ENCODE measurements at places on chromosomes 5 and 9. TPM values are rescaled to one million over a fixed set of nuclear protein-coding genes. Genes with fewer than 3 reads are reported as not detected.

GRCh38 chr5:93311881-93312280, 269.1 kb downstream of the NR2F1-AS1 start:
- DNase-seq, result no peak

GRCh38 chr9:9874270-9874669, 738.5 kb downstream of the PTPRD start:
- DNase-seq, result no peak

GRCh38 chr5:96220610-96221390, 212.2 kb downstream of the PCSK1 start:
- no peak for DNase-seq

DNA sequence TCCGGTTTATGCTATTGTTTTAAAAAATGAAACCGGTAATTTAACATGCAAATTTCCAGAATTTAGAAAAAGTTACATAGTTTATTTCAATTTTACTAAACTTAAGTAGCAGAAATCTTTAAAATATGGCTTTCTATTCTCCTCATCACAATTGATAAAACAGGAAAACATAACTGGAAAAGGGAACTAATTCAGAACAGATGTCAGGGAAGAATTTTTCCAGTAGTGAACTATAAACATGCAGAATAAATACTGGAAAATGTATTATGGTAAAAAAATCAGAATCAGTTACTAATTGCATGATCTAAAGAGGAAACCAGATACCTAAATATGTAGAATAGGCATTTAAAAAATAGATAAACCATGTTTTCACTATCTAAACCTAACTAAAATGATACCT, 7.3 kb upstream of the NR4A3 start:
- DNase-seq, result no peak

- no peak for DNase-seq
Measured at GRCh38 chr5:143036146-143036927, 266.2 kb downstream of the ARHGAP26 start.

- no peak for DNase-seq
Measured at GRCh38 chr9:108537756-108538155, 318.0 kb downstream of the ACTL7B start.

DNA sequence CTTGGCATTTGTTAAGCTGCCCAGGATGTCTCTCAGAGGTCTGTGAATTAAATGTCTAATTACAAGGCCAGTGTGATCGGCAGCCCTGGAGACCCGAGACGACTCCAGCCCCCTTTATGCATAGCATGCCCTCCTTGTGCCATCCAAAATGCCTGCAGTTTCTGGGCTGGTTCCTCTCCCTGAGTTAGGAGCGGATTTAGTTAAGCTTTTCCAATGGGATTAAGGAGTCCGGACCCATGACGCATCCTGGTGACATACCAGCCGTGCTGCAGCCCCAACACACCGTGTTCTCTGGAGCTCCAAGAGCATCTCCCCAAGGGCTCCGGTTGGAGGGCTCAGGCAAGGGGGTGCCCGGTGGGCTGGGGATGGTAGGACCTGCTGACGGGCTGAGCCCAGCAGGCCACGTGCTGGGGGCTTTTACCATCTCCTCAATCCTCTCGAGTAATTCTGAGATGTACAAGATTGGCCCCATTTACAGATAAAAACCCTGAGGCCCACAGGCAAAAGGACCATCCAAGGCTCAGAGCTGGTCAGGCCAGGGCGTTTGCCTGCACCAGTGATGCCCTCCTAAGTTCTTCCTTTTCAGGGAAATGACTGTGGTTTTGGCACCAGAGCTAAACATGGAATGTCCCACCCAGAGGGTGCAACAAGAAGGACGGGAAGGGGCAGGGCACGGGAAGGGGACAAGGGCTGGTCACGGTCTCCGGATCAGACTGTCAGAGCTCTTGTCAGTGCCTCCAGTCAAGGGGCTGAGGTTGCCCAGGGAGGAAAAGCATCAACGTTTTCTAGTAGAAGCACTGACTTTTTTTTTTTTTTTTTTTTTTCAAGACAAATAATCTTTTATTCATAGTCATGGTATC, 82.6 kb upstream of the PHYKPL start:
- no peak for DNase-seq

GRCh38 chr9:20630241-20630943, 8.1 kb upstream of the MLLT3 start:
- DNase-seq, result no peak

GRCh38 chr9:88533951-88534455, 975 bp upstream of the NXNL2 start:
- no peak for DNase-seq

- no peak for DNase-seq
Measured at GRCh38 chr5:155091768-155092717, 78.5 kb downstream of the KIF4B start.

GRCh38 chr9:110923601-110924000, 114.7 kb downstream of the LPAR1 start:
- no peak for DNase-seq

DNA sequence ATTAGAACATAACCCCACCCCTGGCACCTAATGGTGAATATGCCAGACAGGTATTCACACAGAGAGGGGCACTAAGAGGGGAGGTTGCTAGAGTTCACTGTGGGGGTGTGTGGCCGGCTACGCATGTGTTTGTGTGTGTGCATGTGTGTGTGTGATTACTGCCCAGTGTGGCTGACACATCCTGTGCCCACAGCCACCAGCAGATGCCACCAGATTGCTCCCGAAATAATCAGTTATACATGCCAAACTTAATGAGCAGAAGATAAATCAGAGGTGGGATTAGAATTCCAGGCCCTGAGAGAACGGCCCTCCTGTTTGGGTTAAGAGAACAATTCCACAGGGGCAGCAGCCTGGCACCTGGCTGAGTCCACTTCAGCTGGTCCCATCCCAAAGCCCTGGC, 91.8 kb upstream of the TBCA start:
- DNase-seq, result no peak

DNA sequence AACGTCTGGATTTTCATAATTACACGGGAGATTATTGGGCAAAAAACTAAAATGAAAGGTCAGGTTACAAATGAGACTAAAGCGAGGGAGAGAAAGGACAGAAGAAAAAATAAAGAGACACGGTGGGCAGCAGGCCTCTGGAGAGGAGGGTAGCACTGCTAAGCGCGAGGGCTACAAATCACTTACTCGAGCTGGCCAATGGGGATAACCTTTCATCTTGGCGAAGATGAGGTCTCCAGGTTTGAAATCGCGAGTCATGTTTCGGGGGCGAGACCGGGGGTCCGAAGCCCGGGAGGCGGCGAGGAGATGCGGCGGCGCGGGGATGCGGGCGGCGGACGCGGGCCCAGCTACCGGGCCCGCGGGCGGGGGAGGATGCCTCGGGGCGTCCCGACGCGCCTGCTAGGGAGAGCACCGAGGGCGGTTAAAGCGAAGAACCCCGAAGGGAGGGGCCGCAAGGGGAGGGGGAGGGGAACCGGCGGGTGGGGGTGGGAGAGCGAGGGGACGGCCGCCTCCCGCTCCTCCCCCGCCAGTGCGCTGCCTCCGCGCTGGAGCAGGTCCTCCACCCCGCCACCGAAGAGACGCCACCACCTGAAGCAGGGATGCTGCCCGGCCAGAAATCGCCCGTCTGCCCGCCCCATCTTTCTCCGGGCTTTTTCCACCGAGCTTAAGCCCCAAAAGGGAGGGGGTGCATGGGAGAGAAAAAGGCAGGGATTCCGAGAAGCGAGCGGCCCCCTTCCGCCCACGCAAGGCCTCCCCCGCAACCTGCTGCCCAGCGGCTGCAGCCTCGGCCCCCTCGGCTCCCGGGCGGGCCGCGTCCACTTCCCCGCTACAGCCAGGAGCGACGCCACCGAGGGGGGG, 610 bp downstream of the PSIP1 start:
- DNase-seq, result no peak

DNA sequence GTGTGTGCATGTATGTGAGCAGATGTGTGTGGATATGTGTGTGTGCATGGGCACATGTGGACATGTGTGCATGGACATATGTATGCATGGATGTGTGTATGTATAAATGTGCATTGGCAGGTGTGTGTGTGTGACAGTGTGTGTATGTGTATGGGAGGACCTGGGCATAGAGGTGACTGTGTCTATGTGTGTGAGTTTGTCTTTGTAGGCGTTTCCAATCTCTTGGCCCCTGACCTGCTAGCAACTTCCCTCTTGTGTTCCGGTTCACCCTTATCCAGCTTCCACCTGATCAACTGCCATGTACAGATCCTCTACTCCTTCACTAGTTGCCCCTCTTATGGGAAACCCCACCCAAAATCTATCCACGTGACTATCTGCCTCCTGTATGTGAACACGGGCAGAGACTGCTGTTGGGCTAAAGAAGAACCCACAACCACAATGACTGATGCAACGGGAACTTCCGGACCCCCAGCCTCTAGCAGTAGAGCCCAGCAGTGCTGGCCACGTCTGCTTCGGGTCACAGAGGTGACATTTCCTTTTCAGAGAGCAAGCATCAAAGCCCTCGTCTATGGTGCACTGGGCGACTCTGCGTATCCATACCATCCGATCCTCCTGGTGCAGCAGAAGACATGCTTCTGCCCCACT, 24.9 kb upstream of the GADD45G start:
- DNase-seq, result no peak

GRCh38 chr9:69932901-69933300, 110.7 kb upstream of the MAMDC2 start:
- DNase-seq, result no peak

DNA sequence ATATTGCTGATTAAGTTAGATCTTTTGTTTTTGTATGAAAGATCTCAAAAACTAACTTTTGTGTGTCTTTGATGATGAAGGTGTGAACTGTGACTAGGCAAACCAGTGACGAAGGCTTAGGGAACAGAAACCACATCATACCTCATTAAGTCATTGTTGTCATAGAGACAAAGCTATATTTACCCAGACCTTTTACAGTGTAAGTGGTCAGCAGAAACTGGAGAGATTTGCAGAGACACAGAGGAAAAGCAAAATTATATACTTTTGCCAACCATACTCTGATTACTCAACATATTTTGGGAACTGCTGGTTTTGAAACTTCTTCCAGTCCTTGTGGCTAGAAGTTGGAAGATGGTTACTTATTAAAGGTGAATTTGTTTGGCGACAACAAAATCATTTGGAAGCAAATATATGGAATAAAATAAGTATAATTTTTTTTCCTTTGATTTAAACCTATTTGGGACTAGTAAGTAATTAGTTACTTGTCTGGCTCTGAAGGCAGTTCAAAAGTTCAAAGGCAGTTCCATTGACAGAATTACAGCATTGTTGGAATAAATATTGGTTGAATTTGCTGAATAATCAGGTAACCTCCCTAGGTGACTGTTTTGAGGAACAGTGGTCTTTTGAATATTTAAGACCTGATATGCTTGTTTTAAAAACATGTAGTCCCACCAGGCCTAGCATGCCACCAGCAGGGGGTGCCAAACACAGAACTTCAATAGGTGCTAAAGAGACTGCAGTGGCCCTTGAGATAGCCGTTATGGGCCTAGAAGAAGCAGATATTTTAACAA, 103.8 kb downstream of the RPS23 start:
- peak; percentile 29 for DNase-seq

GRCh38 chr9:127935765-127936221, 1.9 kb downstream of the DPM2 start:
- no peak for DNase-seq

DNA sequence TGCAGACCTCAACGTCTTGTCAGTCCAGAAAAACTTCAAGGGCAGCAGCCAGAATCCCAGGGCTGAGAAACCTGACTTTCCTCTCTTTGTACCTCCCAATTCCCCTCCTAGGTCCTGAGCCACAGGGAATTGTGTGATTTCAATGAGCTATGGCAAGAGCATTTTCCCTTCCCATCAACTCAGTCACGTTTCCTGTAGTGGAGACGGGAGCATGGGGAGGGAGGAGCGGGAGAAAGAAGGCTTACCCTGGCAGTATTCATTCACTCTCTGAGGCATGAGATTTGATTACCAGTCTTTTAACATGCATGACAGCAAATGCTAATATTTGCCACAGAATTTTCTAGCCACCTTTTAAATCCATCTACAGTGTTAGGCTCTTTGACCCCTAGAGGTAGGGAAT, 109.4 kb upstream of the TBCA start:
- no peak for DNase-seq

GRCh38 chr9:133854765-133855164, 116.6 kb upstream of the SARDH start:
- DNase-seq, result no peak

SCGB3A2 gene
- not detected for polyA plus RNA-seq

CD72 gene
- 1.1 TPM for polyA plus RNA-seq

EFNA5 gene
- polyA plus RNA-seq, result 0.54 TPM

AK8 gene
- polyA plus RNA-seq, result 0.53 TPM

ERGIC1 gene
- 173 TPM for polyA plus RNA-seq

TMEFF1 gene
- polyA plus RNA-seq, result 0.10 TPM
